Activated naive CD8-positive, alpha-beta T cell treated with anti-CD3 and anti-CD28 coated beads, Interleukin-2, amount 10 ng/mL, durations not matched to agents 7 days and 5 days (primary cell): ENCODE measurements at places on chromosomes 7 and 10. TPM values are rescaled to one million over a fixed set of nuclear protein-coding genes. Genes with fewer than 3 reads are reported as not detected.

Gene CYP3A5
- not detected for total RNA-seq

Gene WDR86
- total RNA-seq: 4.0 TPM

Gene CLCN1
- not detected for total RNA-seq

DNA sequence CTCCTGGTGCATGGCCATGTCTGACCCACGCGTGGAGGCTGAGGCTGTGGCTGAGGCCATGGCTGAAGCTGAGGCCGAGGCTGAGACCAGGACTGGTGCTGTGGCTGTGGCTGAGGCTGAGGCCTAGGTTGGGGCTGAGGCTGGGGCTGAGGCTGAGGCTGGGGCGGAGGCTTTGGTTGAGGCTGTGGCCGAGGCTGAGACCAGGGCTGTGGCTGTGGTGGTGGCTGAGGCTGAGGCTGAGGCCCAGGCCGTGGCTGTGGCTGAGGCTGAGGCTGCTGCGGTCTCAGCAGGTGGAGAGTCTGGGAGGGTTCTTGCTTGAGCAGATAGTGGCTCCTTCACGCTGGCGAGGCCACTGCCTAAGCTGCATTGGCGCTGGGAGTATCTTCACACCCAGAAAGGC lies 76.4 kb downstream of the WDR37 start:
- DNase-seq: no peak

DNA sequence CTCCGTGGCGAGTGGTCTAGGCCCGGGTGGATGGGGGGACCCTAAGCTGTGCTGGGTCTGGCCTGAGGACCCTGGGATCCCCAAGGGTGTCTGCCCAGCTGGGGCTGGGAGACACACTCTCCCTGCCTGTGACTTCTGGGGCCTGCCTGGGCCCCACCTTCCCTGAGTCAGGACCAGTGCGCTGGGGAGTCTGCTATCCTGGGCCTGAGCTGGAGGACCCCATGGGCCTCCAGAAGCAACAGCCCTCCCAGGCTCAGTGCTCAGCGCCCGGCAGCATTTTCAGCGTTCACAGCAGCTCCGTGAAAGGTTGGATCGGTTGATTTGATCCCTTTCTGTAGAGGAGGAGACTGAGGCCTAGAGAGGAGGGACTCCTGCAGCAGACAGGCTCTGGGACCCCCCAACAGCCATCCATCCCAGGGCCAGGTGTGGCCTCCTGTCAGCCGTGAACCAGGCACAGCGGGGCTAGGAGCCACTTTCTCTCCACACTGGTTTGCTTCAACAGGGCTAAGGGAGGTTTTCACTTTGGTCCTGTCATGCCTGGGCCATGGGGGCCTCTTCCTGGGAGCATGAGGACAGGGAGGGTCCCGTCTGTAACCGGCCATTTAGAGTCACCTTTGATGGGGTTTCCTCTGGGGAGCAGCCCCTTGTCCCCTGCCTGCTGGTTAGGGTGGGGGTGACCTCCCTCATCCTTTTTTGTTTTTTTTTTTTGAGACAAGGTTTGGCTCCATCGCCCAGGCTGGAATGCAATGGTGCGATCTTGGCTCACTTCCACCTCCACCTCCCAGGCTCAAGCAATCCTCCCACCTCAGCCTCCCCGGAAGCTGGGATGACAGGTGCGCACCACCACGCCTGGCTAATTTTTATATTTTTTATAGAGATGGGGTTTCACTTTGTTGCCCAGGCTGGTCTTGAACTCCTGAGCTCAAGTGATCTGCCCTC lies 12.4 kb downstream of the FOXL3 start:
- DNase-seq: no peak

- DNase-seq: no peak
Measured at GRCh38 chr7:71604818-71605414, 473.0 kb downstream of the GALNT17 start.

DNA sequence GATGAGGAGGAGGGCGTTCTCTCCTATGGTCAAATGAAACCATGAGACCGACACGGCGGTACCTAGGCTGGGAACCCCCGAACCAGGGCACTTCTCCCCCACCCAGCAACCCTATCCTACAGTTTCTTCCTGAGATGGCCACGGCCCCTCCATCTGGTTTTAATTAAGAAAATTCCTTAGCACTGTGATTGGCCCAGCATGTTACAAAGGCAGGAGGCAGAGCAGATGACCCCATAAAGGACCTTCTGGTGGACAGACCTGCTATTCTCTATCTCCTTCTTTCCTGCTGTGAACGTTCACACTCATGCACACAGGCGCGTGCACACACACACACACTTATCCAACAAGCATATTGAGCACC lies 129.4 kb downstream of the RGS10 start:
- no peak for DNase-seq
